Activated B cell treated with CpG ODN at 0.5 μM for 24 hours (primary cell): ENCODE measurements at places on chromosomes 1 and 21.

DNA sequence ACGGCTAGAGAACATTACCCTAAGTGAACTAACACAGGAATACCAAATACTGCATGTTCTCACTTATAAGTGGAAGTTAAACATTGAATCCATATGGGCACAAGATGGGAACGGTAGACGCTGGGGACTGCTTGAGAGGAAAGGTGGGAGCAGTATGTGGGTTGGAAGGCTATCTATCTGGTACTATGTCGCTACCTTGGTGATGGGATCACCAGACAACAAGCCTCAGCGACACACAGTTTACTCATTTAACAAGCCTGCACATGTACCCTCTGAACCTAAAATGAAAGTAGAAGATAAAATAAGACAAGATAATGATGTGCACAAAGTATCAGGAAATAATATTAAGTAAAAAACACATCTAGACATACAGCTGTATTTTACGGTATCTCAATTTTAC, 819 bp downstream of the PYHIN1 start:
- no peak for DNase-seq

DNA sequence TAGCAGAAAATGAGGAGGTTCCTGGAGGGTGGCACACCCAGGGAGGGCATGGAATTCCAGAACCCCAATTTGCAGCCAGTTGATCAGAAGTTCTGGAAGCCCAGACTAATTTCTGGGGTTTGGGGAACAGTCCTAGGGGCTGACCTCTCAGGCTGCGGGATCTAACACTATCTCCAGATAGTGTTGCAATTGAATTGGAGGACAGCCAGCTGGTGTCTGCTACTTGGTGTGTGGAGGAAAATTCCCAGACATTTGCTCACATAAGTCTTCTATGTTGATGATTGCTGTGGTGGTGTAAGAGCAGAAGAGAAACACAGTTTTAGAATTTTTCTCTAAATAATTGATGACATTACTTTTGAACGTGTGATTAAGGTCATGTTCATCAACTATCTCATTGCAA, 154.3 kb upstream of the RNPC3 start:
- no peak for DNase-seq

- no peak for DNase-seq
Measured at GRCh38 chr1:186050360-186050759, 316.2 kb downstream of the HMCN1 start.

GRCh38 chr1:204376919-204377799, 17.4 kb upstream of the PLEKHA6 start:
- no peak for DNase-seq

GRCh38 chr21:32348604-32349332, 44.0 kb downstream of the URB1 start:
- DNase-seq = no peak

- DNase-seq = no peak
Measured at GRCh38 chr1:33848205-33848937, 15.5 kb upstream of the HMGB4 start.

- no peak for DNase-seq
Measured at GRCh38 chr1:216846339-216846738, 123.1 kb upstream of the ESRRG start.

DNA sequence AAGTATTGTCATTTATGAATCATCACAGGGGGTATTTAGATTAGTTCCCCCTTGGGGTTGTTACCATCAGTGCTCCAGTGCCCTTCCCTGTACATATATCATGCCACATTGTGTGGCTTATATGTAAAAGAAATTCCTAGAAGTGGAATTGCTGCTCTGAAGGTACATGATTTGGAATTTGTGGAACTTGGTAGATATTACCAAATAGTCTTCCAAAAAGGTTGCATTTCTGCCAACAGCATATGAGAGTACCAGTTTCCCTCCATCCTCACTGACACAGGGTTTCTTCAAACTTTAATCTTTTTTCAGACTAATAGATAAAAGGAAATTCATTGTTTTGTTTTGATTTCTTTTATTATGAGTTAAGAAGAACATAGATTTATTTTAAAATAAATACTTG, 41.3 kb downstream of the AKNAD1 start:
- DNase-seq = no peak

DNA sequence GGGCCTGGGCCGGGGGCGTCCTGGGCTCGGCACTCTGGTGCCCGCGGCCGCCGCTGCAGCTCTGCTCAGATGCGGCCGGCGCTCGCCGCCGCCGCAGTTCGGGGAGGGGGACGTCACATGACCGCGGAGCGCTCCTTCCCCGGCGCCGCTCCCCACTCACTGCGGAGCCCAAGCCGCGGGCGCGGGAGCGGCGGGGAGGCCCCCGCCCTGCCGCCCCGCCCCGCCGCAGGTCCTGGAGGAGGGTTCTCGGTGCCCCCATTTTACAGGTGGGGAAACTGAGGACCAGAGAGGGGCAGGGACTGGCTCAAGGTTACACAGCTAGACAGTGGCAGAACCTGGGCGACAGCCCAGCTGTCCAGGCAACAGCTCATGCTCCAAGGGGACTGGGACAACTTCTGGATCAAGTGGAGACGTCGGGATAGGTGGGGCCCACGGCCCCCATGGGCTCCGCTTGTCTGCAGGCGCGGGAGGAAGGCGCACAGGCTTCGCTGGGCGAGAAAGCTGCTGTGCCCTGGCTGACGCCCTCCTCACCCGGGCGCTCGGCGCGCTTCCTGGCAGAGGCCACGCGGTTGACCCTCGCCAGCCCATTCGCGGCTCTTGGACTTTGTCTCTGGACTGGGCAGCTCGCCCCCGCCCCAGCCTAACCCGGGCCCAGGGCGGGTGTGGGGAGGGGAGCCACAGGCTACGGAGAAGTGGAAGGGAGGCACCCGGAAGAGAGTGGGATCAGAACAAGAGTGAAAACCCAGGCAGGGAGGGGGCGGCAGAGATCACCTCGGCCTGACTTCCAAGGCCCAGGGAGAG, at the start of gene RAP1GAP:
Gene RAP1GAP (minus strand): TSS at position 100 of the 801 bp plus-strand sequence. CDS start 49,325 bp downstream, outside the sequence.
- no peak for DNase-seq

DNA sequence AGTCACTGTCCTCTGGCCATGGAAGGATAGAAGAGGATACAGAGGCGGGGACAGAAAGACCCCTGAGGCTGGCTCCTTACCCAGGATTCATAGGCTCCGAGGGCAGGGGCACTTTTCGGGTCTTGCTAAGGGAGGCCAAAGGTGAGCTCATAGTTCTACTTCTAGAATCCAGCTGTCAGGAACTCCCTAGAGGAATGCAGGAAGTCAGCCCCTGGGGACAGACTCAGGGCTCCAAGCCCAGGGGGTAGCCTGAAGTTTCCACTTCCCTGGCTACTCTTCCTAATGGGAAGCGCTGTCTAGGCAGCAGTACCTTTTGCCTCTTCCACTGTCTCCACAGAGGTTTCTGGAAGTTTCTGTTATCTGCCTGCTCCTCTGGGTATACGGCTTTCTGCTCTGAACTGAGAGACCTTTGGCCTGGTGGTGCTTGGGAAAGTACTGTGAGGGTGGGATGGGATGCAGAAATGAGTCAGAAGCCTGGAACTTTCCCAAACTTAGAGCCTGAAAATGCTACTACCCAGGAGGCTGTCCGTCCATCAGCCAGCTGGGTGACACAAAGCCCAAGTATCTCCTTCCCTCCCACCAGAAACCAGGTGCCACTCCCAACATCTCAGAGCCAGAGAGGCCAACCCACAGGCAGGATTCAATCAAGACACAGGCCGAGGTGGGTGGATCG, 3.6 kb downstream of the UBXN11 start:
- DNase-seq = no peak

- DNase-seq = no peak
Measured at GRCh38 chr1:2234762-2235113, 6.6 kb downstream of the SKI start.

- DNase-seq = no peak
Measured at GRCh38 chr1:230011333-230012092, 55.5 kb upstream of the GALNT2 start.

- DNase-seq = no peak
Measured at GRCh38 chr1:187037973-187038553, 209.3 kb downstream of the PLA2G4A start.

DNA sequence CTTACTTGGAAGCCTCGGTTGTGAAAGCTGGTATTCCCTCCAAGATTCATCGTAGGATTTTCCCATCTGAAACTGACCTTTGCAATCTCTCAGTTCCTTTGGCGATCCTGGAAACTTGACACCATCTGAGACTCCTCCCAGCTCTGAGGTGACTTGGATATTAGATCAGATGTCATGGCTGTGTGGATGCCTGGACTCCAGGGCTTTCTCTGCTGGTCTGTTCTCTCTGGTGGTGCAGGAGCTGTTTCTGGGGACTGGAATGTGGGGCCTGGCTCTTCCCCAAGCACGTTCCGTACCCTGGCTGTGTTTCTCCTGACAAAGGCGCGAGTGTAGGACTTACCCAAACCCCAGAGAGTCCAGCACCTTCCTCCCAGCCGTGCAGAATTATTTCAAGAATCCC, 252.2 kb downstream of the RPS6KC1 start:
- no peak for DNase-seq

- no peak for DNase-seq
Measured at GRCh38 chr1:20405893-20406604, 80.0 kb downstream of the CAMK2N1 start.

DNA sequence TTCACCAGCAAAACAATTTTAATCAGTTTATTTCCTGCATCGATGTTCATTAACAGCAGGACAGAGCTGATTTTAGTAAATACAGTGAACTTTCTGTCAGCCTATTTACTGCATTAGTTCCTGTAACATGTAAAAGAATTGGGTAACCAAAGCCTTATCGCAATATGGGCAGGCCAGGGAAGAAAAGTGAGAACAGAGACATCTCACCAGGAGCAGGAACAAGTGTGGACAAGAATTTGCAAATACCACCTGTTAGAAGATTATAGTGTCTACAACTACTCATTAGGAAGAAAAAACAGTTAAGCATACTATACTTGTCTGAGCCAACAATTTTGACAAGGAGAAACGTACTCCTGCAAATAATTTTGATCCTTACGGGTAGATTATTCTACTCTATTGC, 1293.9 kb downstream of the PLA2G4A start:
- DNase-seq = no peak

GRCh38 chr1:50861772-50862171, 98.3 kb downstream of the FAF1 start:
- no peak for DNase-seq

DNA sequence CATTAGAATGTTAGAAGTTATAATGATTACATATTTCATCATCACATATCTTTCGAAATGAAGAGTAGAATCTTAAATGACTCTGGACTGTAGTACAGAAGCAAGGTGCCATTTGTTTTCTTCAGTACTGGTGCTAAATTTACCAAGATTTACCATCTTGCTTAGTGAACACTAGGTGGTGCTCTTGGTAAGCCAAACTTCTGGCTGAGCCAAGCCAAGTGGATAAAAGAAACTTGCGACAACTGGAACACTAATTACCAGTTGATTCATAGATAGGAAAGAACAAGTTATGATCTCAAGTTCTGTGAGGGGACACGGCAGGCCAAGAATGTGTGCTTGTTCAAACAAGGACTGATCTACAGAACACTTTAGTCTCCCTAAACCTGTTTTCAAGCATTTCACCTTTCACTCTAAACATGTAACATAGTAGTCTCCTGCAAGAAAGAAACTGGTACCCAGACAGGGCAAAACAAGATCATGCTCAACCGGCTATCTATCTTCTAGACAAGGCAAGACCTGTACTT, 19.8 kb downstream of the SPRTN start:
- DNase-seq = no peak

- no peak for DNase-seq
Measured at GRCh38 chr1:42350086-42350485, 15.1 kb upstream of the FOXJ3 start.

DNA sequence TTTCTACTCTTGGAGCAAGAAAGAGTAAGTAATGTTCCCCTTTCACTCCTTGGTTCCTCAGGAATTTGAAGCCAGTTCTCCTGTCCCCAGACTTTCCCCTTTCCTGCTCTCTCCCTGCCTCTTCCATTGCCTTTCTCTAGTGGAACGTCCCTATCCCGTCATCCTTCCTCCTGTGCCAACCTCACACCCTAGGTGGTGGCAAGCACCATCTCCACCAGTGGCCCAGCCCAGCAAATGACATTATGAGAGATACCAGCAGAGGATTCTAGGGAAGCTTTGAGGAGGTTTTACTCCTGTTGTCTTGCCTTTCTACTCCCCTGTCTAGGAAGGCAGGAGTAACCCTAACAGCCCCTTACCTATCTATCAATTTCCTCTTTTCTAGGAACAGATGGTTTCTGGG, 8.1 kb upstream of the TACSTD2 start:
- no peak for DNase-seq

DNA sequence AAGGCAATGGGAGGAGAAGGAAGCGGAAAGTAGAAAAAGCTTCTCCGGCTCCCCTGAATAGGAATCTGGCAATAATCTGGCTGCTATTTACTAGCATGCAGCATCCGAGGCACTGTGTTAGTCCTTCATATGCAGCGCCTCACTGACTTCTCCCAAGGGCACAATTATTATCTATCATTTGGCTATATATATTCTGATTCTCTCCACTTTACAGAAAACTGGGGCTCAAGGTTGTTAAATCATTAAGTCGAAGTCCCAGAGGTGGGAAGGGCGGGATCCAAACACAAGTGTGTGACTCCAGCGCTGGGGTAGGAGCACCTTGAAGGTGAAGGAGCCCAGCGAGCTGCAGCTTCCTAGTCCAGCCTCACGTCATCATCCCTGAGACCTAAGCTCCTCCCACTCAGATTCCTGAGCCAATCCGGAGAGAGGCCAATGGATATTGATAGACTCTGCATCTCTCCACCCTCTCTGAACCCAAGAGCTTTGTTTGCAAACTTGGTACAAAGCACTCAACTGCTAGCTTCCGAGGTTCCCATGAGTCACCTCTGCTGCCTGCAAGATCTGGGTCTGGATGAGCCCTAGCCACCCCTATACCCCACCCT, 16.6 kb upstream of the EYA3 start:
- no peak for DNase-seq

DNA sequence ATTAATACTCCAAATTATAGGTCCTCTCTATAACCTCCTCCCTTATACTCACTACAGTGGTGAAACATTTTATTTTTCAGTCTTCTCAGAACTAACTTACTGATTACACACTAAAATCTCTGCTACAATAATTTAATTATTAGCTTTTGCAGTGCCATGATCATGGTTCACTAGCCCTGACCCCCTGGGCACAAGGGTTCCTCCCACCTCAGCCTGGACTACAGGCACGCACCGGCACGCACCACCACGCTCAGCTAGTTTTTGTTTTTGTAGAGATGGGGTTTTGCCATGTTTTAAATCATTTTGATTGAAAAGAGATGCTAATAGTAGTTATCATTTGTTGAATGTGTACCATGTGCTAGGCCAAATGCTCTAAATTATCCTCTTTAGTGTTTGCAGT, 6.3 kb downstream of the PATJ start:
- no peak for DNase-seq

DNA sequence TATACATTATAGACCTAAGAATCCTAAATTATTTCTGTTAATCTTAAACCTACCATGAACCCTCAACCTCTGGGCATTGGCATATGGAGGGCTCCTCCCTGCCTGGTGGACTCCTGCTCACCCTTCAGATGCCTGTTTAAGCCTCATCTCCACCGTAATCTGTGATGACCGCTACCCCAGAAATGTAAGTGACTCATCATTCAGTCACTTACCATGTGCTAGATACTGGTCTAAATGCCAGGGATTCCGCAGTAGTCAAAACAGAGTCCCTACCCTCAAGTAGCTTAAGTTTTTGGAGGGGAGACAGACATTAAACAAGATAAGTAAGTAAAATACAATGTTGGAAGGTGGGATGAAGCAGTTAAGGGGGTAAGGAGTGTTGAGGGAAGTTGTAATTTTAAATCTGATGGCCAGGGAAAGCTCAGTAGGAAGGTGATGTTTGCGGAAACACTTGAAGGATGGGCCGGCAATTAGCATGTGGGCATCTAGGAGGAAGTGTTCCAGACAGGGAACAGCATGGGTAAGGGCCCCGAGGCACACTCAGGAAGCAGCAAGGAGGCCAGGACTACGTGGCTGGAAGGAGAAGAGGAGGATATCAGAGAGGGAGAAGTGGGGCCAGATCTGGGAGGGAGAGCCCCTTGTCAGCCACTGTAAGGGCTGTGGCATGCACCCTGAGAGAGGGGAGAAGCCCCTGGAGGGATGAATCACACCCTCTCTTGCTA, 141.7 kb upstream of the HOOK1 start:
- DNase-seq = no peak
